ENCODE measurements at places on chromosomes 13 and 19.

DNA sequence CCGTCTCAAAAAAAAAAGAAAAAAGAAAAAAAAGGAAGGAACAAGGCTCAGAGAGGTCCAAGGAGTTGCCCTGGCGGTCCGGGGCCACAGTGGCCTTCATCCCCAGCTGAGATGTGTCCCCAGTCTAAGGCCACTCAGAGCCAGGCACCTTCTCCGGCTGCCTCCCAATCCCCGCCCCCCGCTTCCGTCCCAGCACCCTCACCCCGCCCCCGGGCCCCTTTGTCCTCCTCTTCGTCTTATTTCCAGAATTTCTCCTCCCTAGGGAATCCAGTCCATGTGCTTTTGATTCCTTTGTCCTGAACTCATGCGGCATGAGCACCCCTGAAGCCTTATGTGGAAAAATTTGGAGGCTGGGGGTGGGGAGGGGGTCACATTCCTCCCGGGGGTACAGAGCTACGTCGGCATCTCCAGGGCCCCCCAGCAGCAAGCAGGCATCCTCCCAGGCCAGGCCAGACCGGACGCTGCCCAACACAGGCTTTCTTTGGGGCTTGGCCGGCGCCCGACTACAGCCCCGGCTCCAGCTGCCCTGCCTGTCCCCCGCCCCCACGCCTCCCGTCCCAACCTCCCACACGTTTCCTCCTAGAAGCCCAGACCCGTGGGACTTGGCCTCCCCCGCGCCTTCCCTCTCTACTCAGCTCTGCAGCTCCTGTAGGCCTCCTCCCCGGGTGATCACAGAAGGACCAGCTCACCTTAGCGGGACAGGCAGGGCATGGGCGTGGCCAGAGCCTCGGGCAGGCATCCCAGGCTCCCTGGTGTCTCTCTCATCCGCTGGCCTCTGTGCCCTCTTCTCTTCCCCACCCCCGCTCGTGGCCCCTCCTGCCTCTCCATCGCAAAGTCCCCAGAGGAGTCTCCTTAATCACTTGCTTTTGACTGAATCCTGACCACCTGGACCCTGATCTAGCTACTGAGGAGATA lies 17.8 kb upstream of the ADGRE5 start:
- peak; percentile 30 for ATAC-seq

DNA sequence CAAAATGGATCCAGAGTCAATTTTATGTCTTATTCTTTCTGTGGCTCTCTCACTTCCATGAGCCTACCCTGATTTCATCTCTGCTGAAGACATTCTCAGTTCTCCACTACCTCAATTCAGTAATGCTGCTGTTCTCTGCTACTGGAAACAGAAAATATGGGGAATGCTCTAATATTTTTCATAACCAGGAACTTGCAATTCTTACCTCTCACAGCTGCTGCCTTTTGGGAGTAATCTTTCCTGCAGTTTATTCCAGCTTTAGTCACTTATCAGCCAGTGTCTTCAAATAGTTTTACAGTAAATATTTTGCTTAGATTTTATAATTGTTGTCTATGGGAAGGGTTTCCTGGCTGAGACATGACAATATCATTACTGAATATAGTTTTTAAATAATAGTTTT lies 145.1 kb upstream of the UFM1 start:
- ATAC-seq = no peak

DNA sequence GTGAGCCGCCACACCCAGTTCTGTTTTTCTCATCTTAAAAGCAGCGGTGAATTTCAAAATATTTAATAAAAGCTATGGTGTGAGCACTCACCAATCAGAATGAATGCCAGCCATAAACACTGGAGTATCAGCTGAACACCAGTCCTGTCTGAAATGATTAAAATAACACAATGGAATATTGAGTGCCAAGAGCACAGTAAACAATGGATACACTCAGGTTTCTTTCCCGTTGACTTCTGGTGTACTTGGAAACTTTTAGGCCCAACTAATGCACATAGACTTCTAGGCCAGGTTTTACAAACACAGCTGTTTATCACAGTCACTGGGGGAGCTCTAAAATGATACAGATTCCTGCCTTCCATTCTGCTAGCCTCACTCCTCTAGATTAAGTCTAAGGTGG lies 68.3 kb downstream of the SLC6A16 start:
- no peak for ATAC-seq

- no peak for ATAC-seq
Measured at GRCh38 chr13:46913757-46914156, 16.9 kb upstream of the HTR2A start.

DNA sequence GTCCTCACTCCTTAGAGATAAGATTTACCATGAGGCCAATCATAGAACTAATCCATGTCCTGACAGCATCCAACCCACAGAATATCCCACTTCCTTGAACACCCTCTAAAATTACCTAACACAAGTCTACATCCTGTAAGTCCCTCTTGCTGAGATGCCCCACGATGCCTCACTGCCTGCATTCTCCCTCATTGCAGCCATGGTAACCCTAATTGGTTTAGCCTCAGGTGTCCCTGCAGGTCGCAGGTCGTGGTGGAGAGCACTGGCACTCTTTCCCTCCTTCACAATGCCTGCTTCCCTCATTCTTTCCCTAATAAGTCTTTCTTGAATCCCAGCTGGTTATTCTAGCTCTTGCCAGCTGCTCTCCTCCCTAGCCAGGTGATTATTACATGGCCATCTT lies 35.3 kb upstream of the MYO16 start:
- no peak for ATAC-seq

GRCh38 chr19:39183104-39183503 lies 13.7 kb upstream of the NCCRP1 start:
- no peak for ATAC-seq

- ATAC-seq = no peak
Measured at GRCh38 chr13:26568132-26568815, 10.8 kb downstream of the WASF3 start.

- ATAC-seq = no peak
Measured at GRCh38 chr13:22276616-22277015, 605.7 kb downstream of the FGF9 start.

DNA sequence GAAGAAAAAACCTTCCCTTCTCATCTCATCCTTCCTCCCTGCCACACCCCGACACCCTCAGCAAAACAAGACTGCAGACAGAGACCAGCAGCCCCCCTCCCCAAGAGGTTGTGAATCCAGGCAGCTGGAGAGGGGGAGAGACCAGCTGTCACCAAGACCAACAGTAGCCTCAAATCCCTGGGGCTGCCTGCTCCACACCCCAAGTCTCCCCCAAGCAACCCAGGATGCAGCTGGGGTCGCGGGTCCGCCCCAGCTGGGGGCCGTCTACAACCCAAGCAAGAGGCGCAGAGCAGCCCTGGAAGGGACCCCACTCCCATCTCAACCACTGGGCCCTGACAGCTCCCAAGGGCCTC lies 7.1 kb downstream of the KLF16 start:
- no peak for ATAC-seq

DNA sequence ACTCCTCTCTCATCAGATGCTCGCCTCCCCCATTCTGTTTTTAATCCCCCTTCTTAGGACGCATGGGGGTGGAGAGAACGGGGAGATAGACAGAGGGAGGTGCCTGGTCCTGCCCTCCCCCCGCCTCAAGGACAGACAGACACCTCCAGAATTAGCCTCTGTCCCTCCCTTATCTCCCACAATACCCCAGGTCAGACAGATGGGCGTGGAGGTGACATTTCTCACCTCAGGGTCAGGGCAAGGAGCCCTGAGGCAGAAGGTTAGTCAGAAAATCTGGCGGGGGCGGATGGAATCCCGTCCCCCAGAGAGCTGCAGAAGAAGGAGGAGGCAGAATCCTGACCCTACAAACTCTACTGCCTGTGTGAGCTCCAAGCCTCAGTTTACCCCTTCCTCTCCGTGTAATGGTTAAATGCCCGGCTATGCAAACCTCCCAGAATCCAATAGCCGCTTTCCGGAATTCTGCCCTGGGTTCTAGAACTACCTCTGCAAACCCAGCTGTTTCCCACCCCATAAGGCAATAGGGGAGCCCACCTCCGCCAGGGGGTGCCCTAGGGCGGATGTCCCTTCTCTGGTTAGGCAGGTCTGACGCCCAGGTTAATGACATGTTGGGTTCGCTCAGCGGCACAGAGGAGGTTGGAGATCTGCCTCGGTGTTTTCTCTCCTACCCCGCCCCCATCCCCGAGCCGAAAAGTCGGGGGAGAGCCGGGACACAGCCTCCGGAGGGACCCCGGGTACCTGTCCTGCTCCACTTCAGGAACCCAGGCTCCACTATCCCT lies 900 bp downstream of the PPP1R13L start:
- no peak for ATAC-seq

GRCh38 chr19:14164724-14165493 lies 28.5 kb upstream of the ASF1B start:
- no peak for ATAC-seq

DNA sequence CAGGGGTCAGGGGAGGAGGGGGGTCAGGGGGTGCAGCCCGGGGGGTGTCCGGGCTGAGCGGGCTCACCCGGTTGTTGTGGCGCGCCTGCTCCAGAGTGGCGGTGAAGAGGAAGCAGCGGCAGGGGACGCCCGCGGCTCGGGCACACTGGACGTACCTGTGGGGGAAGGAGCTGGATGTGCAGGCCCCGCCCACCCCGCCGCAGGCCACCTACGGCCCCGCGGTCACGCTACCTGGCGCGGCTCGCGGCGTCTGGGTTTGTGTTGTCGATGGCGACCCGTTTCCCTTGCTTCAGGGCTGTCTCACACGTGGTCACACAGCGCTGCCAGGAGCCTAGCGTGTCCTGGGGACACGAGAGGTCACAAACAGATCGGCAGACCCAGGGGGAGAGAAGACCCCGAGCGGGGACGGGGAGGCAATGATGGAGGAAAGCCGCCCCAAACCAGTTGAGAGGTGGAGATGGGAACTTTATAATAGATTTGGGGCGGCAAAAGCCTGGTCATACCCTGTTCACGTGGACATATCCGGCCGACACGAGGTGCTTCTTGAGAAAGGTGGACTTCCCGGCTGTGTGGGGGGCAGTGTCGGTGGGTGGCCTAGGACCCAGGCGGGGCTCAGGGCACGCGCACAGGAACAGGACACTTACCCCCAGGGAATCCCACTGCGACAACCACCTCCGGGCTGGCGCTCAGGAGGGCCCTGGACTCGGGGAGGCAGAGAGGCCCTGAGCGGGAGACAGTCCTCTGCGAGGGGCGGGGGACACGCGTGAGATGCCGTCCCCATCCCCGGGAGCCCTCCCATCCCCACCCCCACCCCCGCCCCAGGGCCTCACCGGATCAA lies 5.6 kb downstream of the PNKP start:
- no peak for ATAC-seq

- peak; percentile 86 for ATAC-seq
Measured at GRCh38 chr19:18450931-18451836, 13.3 kb upstream of the ISYNA1 start.

GRCh38 chr13:59531571-59532091 lies 632.1 kb downstream of the DIAPH3 start:
- no peak for ATAC-seq

- ATAC-seq = no peak
Measured at GRCh38 chr19:17975032-17975431, 8.1 kb downstream of the KCNN1 start.

- no peak for ATAC-seq
Measured at GRCh38 chr19:58497634-58498170, 14.1 kb downstream of the SLC27A5 start.

GRCh38 chr19:42250666-42251531 lies 4.0 kb downstream of the ERF start:
- ATAC-seq = no peak

DNA sequence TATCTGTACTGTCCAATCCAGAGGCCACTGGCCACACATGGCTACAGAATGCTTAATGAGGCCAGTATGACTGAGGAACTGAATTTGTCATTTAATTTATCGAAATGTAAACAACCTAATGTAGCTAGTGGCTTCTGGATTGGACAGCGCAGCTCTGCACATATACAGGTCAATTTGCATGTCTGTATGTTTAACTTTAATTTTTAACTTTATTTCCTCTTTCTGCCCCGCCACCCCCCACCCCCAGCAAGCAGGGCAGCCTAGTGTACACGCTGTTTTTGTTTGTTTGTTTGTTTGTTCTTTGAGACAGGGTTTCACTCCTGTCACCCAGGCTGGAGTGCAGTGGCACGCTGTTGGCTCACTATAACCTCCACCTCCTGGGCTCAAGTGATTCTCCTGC lies 15.5 kb downstream of the ZSWIM9 start:
- no peak for ATAC-seq

GRCh38 chr19:49889687-49890348 lies 6.9 kb downstream of the IL4I1 start:
- peak; percentile 69 for ATAC-seq

DNA sequence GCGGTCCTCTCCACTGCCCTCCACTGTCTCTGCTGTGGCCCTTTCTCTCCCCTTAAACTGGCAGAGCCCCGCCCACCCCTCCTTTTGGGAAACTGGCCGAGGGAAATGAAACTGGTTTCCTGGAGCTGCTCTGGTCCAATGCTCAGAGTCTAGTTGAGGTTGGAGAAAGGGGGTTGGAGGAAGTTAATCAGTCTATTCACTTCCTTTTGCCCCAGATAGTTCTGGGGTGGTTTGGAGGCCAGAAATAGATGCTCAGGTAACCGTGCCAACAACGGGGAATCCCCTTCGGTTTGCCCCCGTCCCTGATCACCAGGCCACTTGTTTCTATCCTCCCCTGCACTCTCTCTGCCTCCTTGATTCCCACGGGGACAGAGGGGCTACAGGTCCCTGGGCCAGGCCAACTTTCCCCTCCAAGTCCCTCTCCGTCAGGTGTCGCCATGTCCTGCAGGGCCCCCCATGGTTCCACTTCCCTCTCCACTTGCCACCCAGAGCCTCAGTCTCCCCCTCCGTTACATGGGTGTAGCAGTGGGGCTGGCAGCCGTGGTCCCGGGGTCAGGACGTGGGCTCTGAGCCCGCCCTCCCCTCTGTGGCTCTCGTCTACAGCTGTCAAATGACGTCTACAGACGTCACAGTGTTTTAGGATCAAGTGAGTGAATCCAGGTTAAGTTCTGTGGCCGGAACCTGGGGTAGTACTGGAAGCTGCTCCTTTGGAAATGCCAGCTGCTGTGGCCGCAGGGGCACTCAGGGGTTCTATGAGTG lies at the start of gene IL4I1:
TSS of gene IL4I1 (minus strand) at position 25 of the 759 bp plus-strand sequence. CDS start 727 bp downstream, outside the sequence.
- ATAC-seq = peak; percentile 60

- ATAC-seq = no peak
Measured at GRCh38 chr13:101783554-101783953, 331.1 kb downstream of the ITGBL1 start.

- ATAC-seq = peak; percentile 38
Measured at GRCh38 chr13:67224148-67224846, 5.8 kb downstream of the PCDH9 start.

- peak; percentile 57 for ATAC-seq
Measured at GRCh38 chr19:41426952-41427646, at the start of gene B3GNT8. Gene B3GNT8 (minus strand): TSS chr19:41427374. CDS start chr19:41426778, 596 bp downstream.

DNA sequence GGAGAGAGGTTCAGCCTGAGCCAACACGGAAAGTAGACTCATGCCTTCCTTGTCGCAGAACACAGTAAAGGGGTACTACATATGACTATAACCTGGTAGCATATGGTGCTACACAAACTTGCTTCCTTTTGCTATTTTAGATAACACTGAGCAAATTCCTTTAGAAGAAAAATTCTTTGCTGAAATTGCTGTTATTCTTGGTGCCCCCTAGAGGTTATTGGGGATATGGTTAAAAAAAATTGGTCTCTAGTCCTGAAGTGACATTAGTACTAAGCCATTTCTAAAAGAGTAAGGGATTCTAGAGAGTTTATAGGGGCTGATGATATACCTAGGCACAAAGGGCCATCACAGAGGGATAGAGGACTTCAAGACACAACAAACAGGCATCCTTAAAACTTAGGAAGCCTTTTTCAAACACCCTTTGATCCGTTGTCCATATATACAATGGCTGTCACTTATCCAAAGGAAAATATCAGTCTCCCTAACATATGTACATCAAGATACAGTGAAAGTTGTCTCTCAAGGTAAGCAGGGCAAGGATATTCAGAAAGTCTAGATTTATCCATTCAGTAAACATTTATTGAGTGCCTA lies 13.9 kb upstream of the HS6ST3 start:
- ATAC-seq = no peak
